ENCODE measurements at places on chromosomes 12 and 14.

GRCh38 chr14:65618996-65619395, 206.5 kb downstream of the FUT8 start:
- DNase-seq, result no peak

DNA sequence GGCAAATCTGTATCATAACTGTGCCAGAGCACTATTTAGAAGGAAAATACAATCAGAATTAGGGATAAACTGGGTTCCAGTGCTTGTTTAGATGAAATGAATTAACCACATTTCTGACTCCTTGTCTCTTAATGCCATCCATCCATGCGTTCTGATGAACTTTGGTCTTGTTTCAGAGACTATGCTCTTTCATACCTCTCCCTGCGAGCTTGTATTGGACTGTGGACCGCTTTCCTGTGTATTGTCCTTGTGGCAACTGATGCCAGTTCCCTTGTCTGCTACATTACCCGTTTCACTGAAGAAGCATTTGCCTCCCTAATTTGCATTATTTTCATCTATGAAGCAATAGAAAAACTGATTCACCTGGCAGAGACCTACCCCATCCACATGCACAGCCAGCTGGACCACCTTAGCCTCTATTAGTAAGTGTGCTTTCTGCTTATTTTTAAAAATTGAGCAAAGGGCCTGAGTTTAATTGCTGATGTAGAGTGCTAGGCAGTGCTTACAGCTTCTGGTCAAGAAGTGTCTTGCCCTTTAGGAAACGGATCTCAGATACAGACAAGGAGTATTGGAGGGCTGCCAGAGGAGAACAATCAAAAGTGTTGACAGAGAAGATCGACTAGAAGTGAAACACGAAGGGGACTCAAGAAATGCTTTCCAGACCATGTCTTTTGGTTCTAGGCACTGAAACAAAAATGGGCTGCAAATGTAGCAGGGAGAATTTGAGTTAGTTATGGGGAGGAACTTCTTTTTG, 46.7 kb downstream of the SLC4A8 start:
- DNase-seq, result no peak

- no peak for DNase-seq
These were observed 75.1 kb downstream of the KIF26A start for GRCh38 chr14:104213301-104214034.

DNA sequence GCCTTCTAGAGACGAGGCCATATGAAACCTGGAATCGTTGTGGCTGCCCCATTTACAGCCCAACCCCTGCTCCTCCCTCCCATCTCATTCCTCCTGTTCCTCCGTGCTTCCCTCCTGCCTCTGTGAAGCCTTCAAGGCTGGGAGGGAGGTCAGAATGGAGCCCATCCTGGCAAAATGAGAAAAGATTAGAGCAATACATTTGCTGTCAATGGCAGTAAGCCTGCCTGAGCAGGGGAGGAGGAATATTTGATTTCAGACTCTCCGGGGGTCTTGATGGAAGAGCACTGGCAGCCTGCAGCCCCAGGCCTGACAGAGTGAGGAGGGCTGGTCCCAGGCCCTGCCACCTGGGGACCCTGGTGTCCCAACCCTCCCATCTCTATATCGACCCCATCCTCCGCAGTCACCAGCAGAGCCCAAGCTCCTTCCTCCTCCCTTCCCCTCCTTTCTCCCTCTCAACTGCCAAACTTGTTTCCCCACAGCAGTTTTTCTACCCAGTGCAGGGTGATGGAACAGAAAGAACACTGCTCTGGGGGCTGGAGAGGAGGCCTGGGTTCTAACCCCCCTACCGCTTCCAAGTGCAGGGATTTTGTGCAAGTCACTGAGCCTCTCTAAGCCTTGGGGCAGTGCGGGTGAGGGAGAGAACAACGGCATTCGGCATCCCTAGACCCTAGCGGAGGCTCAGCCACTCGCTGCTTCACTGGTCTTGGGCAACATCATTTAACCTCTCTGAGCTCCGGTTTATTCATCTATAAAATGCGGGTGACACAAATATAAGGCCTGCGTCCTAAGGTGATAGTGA, 16.0 kb upstream of the RACGAP1 start:
- DNase-seq, result no peak

GRCh38 chr14:36866867-36867266, 205.2 kb downstream of the PAX9 start:
- DNase-seq, result no peak

DNA sequence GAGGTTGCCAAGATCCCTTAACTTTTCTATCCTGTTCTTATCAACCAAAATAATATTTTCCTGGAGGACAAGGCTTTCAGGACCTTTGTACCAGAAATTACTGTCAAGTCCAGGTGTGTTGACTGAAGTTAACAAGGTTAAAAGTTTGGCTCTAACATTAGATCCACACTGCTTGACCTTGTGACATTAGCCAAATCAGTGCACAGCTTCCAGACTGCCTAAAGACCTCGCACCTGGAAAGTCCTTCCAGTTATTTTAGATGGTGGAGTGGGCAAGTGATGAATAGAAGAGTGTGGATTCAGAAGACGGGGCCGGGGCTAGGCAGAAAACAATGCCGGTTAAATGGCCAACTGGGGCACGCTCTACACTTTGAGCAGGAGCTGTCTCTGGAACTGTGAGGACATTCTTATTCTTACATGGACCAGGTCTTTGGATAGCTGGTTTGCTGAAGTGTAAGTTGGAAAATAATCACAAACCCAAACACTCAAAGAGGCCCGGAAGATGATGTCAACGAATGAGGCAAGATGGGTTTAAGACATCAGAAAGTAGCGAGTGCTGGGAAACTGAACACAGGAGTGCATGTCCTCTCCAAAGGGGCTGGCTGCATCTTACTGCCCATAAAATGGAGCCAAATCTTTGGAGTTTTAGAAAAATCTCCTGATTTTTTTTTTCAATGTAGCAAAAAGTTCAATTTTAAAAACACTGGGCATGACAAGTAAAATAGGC, 56.3 kb downstream of the NIN start:
- no peak for DNase-seq

DNA sequence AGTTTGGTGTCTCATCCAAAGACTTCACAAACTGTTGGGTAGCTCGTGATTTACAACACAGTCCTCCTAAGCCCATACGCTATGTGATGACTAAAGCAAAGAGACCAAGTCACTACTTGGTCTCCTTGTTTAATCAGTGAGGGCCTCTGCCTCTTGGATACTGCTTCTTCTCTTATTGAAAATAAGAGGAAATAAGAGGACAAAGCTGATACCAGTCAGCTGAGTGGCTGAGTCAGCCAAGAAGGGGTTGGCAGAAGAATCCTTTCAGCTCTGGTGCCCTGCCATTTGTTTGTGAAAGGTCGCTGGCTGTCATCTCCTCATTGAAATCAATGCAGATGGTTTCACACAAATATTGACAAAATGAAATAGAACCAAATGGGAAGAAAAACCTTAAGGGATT, 67.5 kb upstream of the SLC35F4 start:
- no peak for DNase-seq

DNA sequence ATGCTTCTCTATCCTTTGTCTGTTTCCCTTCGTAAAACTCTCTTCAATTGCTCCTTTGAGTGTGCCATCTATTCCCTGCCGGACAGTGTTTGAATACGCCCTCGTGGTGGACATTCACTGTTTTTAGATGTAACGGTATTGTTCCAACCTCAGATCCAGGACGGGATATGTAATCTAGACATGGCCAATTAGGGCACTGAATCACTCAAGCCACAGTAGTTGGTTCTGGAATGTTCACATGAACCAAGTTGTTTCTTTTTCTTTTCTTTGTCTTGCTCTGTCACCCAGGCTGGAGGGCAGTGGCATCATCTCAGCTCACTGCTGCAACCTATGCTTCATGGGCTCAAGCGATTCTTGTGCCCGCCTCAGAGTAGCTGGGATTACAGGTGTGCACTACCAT, 204.2 kb upstream of the PLXNC1 start:
- no peak for DNase-seq

GRCh38 chr14:34436118-34436905, 25.7 kb downstream of the SPTSSA start:
- DNase-seq, result no peak

DNA sequence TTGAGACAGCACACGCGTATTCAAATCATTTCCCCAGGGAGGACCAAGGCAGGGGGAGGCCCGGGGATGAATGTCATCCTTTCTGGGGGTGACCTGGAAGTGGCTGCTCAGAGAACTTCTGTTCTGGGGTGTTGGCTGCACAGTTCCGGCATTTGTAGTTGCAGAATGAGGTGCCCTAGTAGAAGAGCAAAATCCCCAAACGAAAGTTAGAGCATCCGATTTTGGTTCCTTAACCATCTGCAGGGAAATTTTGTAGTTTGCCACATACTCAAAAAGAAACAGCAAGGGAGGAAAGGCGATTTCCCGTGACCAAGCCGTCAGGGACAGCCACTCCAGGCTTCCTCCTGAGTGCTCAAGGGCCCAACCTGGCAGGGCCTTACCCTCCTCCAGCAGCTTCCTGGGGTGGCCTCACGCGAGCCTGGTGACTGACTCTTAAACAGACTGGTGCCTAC, 13.0 kb upstream of the TRAF3 start:
- DNase-seq, result no peak

GRCh38 chr12:91078501-91078900, 20.7 kb upstream of the KERA start:
- DNase-seq, result no peak

- no peak for DNase-seq
These were observed 422.4 kb downstream of the TMEM117 start for GRCh38 chr12:44258246-44258645.

DNA sequence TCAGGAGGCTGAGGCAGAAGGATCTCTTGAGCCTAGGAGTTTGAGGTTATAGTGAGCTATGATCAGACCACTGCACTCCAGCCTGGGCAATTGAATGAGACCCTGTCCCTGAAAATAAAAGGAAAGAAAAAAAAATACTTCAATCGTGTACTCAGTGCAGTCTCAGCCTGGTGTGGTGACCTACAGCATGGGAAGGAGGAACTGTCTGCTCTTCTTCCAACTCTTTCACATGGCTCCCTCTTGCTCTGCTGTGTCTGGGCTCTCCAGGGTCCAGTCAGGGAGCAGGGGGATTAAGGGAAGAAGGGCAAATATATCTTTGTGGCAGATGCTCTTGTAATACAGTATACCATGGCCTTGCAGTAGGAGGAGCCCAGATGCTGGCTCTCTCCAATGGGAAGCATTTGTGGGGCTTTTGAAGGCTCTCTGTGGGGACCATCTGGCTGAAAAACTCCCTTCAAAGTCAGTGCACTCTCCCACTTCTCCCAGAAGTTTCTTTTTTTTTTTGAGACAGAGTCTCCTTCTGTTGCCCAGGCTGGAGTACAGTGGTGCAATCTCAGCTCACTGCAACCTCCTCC, 76.6 kb upstream of the TMPO start:
- DNase-seq, result no peak

Measured in NCI-H2081 treated with DMSO at 0.1 percent for 48 hours (cell line).